ENCODE measurements at places on chromosomes 6 and 20. TPM values are rescaled to one million over a fixed set of nuclear protein-coding genes. Genes with fewer than 3 reads are reported as not detected.

Gene CST11
- not detected for total RNA-seq

Gene LIME1
- total RNA-seq = 9.6 TPM

Gene PRSS16
- not detected for total RNA-seq

DNA sequence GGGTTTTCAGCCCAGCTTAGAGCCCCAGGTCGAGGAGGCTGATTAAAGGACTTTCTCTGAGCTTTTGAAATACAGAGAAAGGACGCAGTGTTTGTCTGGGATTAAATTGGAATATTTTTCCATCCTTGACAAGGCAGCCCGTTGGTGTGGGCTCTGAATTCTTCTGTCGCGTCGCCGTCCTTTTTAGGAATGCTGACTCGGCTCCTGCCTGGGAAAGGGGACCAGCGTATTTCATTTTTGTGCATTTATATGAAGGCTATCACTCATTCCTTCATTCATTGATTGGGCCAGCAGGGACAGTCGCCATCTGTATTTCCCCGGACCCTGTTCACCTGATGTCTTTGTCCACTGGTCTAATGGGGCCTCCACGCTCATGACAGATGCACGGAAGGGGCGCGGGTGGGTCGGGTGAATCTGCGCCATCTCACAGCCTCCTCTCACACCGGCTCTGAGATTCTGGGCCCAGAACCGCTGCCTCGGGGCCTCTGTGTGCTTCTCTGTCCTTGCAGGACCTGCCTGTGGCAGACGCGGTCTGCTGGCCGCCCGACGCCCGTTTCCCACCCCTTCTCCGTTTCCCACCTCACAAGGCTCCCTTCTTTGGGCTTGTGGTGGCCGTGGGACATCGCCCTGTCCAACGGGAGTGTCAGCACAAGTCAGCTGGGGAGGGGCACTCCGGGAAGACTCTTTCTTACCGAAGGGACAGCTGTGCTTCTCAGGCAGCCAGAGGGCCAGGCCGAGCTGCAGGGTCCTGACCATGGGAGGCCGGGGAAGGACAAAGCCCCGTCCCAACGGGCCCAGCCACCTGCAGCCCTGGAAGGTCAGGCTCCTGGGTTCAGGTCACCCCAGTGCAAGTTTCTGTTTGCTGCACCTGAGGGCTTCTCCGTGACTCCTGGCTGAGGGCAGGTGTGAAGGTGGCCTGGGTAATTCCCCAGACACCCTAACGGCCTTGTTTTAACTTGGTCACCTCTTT lies 157.3 kb downstream of the TAF4 start:
- DNase-seq = no peak
- no peaks in the 10 kb centered on the region for H3K36me3 ChIP-seq
- no peaks in the 10 kb centered on the region for H3K4me1 ChIP-seq
- no peak overlapping the region for H3K27ac ChIP-seq
- no peaks in the 10 kb centered on the region for H3K27me3 ChIP-seq

GRCh38 chr6:91482498-91482897 lies 895.6 kb upstream of the MAP3K7 start:
- no peak for DNase-seq
- H3K27ac ChIP-seq = no peak overlapping the region
- H3K4me1 ChIP-seq = peaks cover 5% of the 10 kb centered on the region
- no peaks in the 10 kb centered on the region for H3K27me3 ChIP-seq
- no peaks in the 10 kb centered on the region for H3K36me3 ChIP-seq

GRCh38 chr6:56003616-56004015 lies 128.2 kb upstream of the BMP5 start:
- no peaks in the 10 kb centered on the region for H3K4me1 ChIP-seq
- no peaks in the 10 kb centered on the region for H3K36me3 ChIP-seq
- no peak overlapping the region for H3K4me3 ChIP-seq
- DNase-seq = no peak
- no peaks in the 10 kb centered on the region for H3K27me3 ChIP-seq

DNA sequence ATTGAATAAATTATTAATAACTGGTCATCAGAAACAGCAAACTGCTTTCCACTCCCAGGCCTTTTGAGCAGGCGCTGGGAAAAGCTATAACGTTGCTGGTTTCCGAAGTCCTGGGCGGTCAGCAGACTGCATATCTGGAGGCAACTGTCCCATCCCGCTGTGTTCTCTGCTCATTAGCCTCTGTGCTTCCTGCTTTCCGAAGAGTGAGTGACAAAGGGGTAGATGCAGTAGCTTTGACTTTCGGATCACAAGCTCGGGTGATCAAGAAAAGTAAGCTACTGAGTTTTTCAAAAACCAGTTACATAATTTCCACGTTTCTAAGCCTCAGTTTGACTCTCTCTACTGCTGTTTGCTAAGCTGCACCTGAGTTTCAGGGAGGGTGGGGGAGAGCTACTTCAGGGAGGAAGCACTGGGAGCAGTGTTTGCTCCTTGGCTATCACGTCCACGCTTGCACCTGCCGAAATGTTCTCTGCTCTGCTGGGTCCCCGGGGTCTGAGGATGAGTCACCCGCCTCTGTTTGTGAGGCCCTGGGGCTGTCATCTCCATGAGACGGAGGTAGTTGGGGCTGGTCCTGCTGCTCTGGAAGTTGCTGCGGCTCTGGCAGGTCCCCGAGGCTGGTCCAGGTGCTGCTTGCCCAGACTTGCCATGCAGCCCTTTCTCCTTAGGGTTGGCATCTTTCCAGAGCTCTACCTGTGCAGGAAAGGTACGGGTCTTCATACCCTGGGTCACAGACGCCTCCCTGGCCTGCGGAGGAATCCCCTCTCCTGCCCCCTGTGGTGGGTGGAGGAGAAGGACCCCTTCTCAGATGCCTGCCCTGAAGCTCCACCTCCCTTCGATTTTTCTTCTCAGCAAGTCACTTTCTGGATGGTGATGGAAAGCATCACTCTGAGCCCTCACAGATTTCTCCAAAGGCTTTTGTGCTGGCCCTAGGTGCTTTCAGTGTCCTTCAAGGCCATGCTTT lies 220.0 kb downstream of the QKI start:
- no peak overlapping the region for H3K27ac ChIP-seq
- H3K4me3 ChIP-seq = no peak overlapping the region
- peaks cover 15% of the 10 kb centered on the region for H3K27me3 ChIP-seq
- no peak for DNase-seq
- no peaks in the 10 kb centered on the region for H3K36me3 ChIP-seq
- no peaks in the 10 kb centered on the region for H3K4me1 ChIP-seq

- no peak for DNase-seq
- no peaks in the 10 kb centered on the region for H3K4me1 ChIP-seq
- H3K27ac ChIP-seq = no peak overlapping the region
- H3K36me3 ChIP-seq = no peaks in the 10 kb centered on the region
Measured at GRCh38 chr6:73739096-73739495, 43.1 kb downstream of the CD109 start.

DNA sequence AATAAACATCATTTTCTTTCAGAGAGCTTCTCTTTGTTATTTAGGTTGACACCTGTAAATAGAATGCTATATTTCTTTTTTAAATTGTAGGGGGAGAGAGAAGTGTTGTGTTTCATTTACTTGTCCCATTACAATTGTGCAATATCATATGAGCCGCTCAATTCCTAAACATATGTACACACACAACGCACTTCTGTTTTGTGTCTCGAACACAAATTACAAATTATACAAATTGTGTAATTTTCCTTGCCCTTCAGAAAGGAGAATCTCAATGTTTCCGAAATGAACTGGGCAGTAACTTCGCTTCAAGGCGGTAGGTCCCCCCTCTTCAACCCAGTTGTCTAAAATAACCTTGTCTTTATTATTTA lies 2.6 kb upstream of the ABT1 start:
- no peak overlapping the region for H3K4me3 ChIP-seq
- H3K36me3 ChIP-seq = peaks cover 14% of the 10 kb centered on the region
- H3K27me3 ChIP-seq = peaks cover 51% of the 10 kb centered on the region
- H3K4me1 ChIP-seq = peaks cover 21% of the 10 kb centered on the region
